ENCODE measurements at places on chromosomes 1 and 21. TPM values are rescaled to one million over a fixed set of nuclear protein-coding genes. Genes with fewer than 3 reads are reported as not detected.

PLXNA2 gene
- polyA plus RNA-seq: 33.6 TPM

LCK gene
- polyA plus RNA-seq: 0.59 TPM

C1orf174 gene
- 15.0 TPM for polyA plus RNA-seq

TSPAN1 gene
- 0.45 TPM for polyA plus RNA-seq

UQCRHL gene
- 0.80 TPM for polyA plus RNA-seq

LYPD8 gene
- not detected for polyA plus RNA-seq

SLFNL1 gene
- 0.68 TPM for polyA plus RNA-seq

C1orf198 gene
- polyA plus RNA-seq: 86.4 TPM

ETNK2 gene
- 1.8 TPM for polyA plus RNA-seq

BSND gene
- not detected for polyA plus RNA-seq

All from muscle of back (tissue), 13 donors.